ENCODE measurements at places on chromosomes 5 and 9.

DNA sequence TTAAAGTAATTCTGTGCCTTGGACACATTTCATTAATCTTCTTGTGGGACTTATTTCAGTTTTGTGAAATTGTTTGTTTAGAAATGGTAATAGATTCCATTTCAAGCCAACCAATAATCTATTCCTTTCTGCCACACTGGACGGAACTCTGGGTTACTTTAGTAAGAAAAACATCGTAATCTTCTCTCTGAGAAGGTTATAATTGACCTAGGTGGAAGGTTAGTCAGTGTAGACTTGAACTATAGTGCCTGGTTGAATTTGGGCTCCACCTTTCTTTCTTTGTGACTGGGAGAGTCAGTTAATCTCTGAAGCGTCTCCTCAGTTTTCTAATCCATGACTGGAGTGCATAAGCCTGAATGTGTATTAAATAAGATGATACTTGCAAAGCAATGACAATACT, 89.7 kb upstream of the PRLR start:
- DNase-seq, result no peak

GRCh38 chr9:111187376-111187775, 142.6 kb downstream of the OR2K2 start:
- no peak for DNase-seq

DNA sequence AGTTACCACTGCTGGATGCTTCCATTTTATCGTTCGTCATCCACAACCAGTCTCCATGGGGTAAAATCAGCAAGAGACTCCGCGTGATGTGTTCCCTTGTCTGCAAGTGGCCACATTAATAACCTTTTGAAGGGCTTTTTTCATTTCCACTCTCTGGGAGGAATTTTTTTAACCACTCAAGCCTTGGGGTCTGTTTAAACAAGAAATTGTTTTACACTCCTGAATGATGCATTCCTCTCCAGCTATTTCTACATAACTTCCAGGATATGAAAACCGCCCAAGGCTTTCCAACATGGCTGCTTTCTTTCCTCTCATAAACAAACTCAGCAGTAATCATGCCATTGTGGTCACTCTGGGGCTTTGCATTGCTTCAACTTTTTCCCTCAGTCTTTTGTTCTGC, 217.2 kb upstream of the DAPK1 start:
- no peak for DNase-seq

DNA sequence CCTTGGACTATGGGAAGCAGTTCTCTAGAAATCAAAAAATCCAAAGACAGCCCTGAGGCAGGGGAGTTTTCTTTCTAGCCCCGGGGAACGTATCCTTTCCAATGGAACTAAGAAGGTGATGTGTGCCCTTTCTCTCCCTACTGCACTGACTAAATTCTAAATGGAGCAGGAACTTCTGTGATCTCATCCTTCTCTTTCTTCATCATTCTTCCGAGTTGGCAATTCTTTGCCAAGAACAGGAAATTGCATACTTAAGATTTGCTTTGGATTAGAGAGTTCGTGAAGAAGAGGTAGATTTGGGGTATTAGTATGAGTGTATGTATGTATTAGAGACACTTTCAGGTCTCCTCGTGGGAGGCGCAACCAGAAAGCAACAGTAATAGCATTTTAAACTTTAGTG, 178.0 kb upstream of the PIK3R1 start:
- no peak for DNase-seq

DNA sequence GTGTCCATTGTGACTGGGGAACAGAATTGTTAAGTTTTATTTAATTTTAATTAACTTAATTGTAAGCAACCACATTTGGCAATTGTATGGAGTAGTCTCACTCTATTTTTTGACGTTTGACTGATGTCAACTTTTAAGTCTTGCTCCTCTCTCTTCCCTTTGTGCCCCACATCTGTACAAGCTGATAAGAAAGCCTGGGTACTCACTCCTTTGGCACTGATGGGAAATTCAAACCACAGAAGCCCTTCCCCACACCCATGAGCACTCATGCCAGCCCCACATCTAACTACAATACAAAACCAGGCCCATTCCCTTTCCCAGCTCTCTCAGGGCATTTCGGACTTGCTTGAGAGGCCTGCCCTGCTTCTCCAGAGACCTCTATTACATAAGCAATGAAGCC, 451.5 kb upstream of the KIF2A start:
- no peak for DNase-seq

- DNase-seq, result no peak
Observed at GRCh38 chr5:39189292-39189955, 29.9 kb downstream of the FYB1 start.

GRCh38 chr5:43432486-43433375, 20.5 kb upstream of the CCL28 start:
- DNase-seq, result no peak

DNA sequence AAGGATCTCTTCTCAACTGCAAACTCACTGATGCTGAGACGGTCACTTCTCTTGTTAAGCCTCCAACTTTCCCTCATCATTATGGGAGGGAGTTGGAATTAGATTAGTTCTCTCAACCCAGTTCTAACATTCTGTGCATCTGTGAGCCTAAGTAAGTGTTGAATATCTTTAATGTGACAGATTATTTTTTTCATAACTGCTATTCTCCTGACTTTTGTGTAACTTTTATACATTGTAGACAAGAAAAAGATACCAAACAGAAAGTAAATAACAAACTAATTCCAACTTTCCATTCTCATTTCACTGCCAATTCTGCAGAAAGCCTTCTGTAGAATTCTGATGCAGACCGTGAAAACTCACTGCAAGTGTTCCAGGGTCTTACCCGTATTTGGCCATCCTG, 813.5 kb downstream of the TLE4 start:
- no peak for DNase-seq

DNA sequence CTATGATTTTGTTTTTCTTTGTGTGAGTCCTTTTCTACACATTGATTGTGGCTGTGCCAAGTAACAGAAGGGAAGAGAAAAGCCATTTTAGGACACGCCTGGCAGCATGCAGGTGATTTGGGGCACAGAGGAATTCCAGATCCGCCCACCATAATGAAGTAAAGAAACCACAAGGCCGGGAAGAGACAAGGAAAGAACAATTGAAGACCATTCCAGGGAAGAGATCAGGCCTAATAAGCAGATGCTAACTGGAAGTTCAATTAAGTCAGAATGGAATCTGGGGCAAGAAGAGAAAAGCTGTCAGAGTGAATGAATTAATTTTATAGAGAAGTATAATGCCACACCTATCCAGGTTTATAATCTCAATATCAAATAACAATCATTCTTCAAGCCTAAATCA, 110.2 kb upstream of the ISL1 start:
- no peak for DNase-seq

DNA sequence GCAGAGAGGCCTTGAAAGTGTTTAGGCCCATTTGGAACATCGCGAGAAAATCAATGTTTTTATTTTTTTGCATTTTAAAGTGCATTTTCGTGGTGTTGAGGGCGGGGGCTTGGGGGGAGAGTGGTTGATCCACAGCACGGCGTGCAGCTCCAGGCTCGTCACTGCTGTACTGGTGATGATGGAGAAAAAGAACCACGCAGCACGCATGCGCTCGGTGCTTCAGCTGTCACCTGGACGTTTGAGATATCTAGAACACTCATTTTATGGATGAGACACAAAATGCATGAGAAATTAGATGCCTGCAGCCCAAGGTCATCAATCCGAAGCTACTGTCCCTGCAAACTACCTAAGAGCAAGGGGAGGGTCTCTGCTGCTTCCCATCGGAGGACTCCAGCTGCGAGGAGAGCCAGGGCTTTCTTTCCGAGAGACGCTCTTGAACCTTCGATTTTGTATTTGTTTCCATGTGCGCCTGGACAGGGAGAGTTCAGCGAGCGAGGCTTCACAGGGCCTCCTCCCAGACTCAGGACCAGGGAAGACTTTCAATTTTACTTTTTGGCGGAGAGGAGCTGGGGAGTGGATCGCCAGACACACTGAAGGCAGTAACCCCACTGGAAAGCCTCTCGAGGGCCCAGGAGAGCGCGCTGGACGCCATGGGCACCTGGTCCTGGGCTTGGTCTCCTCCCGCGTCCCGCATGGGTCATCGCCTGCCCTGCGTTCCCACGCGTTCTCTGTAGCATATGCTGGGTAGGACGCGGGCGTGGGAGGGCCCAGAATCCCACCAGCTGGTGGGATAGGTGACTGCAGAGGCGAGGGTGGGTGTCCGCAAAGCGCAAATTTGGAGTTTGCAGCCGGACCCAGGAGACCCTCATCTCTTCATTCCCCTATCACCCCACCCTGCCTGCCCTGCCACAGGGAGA, 2.5 kb downstream of the DMRT2 start:
- no peak for DNase-seq

GRCh38 chr5:119694284-119694683, 64.9 kb downstream of the FAM170A start:
- DNase-seq, result no peak

- no peak for DNase-seq
Observed at GRCh38 chr9:14007190-14007769, 306.7 kb downstream of the NFIB start.

DNA sequence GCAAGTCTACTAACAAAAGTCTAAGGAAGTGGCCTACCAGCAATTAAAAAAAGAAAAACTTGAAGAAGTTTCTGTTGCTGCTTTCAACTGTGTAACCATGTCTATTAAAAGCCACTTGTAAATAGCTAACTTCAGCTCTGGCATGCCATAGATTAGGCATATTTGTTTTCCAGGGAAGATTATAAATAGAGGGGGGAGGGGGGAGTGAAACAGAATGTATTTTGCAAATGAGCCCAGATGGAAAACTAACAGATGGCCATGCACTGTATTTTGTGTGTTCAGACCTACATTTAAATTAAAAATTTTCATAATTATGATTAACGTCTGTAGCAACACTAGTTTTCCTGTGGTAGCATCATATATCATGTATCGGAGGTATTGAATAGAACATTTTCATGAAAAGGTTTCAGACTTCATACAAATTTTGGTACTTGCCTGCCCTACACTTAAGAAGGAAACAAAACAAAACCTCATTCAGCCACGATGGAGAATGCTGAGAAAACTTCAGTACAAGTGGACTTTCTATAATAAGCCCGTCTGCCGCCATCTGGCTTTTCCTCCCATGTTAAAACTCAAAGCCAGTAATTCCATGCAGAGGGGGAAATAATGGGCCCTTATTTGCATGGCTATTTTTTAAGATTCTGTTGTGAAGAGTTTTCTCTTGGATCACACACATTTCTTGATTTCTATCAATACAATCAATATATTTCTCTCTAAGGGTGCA, 220.4 kb upstream of the SMARCA2 start:
- no peak for DNase-seq

GRCh38 chr5:1875843-1876659, 6.7 kb downstream of the IRX4 start:
- DNase-seq, result no peak

DNA sequence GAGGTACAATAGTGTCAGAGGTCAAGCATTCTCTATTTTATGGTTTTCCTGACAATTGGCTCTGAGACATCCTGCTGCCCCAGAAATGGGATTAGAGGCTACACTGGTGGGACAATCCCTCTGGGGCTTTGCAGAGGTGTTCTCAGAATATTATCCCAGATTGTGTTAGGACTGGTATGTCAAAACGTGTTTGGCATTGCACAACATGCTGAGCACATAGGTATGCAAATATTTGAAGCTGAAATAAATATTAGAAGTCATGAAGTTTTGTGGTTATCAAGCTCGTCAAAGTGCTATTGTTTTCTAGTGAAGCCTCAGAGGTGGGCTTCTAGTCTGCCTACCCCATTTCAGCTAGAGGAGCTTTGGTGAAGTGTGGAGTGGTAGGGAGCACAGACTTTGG, 304.4 kb downstream of the MAN2A1 start:
- no peak for DNase-seq

DNA sequence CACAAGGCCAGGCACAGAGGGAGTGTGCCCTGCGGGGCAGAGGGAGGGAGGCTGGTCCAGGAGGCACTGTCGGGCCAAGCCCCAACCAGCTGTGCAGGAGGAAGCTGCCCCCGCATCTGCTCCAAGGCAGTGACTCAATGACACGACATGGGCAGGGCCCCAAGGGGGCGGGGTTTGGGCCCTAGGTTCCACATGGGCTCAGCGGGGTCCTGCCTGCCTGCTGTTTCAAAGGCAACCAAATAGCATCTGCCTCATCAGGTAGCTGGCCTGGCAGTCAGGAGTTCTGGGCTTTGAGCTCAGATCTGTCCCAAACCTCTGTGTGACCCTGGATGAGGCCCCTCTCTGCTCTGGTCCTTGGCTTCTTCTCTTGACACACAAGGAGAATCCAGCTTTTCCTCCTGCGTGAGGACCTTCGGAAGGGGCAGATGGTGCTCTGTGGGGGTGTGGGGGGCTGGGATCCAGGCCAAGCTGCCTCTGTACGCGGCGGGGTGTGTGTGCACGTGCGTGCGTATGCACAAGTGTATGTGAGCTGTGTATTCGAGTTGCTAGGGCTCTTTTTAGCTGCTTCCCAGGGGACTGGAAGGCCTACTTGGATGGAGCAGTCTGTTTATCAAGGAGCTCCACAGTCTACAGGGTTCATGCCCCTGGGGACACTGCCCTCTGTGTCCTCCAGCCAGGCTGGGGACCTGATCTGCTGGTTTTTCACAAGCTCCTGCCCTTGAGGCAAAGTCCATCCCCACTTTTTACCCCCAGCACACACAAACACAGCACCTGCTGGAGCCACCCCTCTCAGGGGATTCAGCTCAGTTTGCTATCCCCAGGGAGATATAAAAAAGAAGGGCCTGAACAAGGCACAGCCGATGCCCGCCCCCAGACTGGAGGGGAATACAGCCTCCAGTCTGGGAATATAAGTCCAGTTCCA, 138.9 kb downstream of the RGS3 start:
- DNase-seq, result peak; percentile 93

DNA sequence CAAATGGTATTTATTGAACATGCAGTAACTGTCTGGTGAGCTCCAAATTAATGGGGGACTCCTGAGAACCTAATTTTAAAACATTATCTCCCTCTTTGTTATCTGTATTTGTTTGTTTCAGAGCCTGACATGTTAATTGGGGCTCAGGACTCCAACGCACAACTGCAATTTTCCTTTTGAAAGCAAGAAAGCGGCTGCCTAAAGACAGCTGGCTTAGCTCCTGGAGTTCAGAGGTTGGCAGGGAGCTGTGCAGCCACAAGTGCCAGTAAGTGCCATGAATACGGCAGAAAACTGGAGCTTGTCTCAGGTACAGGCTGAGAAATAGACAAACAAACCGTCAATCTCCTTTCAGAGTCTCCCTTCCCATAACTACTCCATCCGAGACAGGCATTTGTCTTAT, 80.9 kb downstream of the PPP2R2B start:
- no peak for DNase-seq

DNA sequence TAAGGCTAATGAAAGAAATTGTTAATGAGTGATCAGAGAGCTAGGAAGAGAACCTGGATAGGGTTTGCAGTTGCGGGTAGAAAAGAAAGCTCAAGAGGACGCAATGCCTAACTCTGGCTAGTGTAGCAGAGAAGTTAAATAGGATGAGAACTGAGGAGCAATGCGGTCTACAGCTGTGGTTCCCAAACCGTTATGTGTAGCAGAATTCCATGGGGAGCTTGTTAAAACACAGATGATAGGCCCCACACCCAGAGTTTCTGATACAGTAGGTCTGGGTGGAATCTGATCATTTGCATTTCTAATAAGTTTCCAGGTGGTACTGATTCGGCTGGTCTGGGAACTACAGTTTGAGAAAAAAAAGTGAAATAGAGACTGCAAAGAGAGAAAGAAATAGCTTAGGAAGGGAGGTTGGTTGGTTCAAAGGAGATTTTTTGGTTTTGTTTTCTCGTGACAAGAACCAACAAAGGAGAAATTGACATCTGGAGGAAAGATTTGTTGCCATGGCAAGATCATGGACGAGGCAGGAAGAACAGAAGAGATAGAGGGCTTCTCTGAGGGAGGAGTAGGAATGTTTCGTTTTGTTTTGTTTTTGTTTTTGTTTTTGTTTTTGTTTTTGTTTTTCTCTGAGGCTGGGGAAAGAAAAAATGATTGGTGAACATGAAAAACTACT, 276.1 kb downstream of the ARRDC3 start:
- no peak for DNase-seq

Data from chondrocyte (in vitro differentiated cells).